ENCODE measurements at places on chromosomes 13 and 19.
A peak's percentile ranks its signal among the peaks of the same experiment; 100 is the strongest.

DNA sequence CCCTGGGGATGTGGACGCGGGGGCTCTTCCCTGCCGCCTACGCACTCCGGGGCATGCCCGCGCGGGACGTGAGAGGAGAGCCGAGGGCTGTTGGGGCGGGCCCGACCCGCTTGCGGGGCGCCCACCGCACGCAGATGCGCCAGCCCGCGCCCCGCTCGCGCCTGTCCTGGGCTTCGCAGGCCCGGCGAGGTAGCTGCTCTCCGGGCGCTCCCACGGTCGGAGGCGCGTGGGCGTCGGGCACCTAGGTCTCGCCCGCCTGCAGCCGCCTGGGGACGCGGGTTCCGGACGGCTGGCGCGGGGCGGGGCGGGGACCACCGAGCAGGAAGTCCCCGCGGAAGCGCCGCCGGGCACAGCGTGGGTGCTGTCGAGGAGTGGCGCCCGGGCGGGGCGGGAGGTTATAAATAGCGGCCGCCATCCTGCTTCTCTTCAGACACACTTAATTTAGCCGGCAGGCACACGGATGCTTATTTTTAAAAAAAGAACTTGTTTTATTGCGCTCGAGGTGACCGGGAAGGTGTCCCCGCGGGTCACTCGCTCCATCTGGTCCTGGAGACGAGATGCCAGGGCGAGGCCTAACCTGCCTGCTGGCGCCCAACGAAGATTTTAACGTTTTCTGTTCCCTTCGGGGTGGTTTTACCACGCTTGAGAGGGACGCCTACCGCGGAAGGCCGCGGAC, 561 bp upstream of the GJA3 start:
- no peak for DNase-seq

DNA sequence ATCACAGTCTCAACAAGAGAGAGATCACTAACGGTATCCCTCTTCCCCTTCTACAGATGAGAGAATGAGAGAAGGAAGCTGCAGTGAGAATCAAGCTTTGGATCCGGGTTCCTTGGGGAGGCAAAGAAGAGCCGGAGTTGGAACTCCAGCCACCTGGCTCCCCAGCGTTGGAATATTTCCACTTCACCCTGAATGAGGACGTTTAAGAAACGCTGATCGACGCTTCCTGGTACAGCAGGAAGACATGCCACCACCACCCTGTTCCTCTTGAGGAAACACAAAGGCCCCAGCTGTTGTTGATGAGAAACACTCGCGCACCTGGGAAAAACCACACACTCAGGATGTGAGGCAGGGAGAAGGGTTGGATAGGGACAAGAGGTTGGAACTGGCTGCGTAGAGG, 11.3 kb upstream of the CACNG8 start:
- DNase-seq: no peak

DNA sequence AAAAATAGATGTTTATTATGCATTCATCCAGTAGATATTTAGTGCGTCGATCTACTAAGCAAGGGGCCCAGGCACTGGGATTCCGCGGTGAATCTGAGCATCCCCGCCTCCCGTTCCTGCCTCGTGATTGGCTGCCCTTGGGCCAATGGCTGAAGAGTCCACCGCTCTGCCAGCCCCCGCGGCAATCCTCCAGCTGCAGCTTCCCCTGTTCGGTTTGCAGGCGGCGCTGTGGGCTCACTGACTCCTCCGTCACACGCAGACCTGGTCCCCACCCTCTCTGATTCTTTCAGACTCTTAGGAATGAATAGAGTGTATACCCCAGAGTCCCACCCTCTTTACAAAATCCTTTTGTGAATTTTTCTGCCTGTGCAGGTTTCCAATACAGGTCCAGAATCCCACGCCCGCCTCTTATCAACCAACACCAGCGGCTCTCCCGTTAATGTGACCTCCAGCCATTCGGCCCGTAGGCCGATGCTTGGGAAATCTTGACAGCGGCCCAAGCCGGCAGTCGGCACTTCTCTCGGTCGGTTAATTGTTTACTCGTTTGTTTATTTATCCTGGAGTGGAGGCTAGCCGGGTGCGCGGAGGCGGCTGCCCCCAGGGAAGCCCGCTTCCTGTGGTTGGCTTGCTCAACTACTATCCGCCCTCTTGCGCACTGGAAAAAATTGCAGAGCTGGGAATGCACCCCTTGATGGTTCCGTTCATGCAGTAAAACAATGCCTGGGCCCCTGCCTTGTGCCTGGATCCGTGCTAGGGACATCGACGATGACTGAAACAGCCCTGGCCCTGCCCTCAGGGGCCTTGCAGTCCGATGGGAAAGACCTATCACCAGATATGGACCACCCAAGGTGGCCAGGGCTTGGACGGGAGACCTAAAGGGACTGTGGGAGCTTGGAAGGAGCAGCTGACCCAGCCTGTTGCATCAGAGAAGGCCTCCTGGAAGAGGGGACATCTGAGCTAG, 4.5 kb upstream of the ARHGAP35 start:
- peak; percentile 89 for DNase-seq

DNA sequence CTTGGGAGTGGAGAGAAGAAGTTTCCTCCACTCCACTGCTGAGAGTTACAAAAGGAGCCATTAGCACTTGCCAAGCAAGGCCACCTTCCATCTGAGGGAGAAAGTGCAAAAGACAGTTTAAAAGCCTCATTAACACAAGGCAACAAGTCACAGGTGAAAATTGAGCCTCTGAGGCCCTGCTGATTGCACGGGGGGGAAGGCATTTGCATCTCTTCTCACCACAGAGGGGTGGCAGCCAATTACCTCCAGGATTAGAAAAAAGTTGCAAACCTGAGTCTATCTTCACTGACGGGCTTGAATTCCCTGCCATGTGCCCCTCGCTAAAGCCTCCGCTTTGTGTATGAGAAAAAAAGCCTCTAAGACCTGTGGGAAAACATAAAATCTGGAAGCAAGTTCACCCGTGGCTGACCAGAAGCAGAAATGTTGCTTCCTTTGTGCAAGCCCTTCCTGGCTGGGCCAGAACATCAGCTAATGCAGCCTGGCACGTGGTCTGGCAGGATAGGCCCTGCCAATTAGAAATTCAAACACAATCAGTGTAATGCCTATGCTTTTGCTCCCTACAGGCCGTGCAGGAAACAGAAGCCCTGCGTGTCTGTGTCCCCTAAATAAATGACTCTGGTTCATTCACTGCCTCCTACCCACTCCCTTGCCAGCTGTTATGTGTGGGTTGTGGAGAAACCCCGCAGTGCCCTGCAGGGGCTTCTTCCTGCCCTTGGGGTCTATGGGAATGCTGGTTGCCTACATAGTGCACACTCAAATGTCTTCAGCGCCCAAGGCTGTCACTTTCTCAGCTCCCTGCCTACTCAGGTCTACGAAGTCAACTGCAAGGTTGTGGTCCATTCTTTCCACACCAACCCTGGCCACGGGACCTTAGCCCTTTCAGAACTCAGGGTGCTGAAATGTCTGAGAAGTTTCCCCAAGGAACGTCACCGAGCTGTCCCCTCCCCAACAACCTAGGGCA, 150.2 kb downstream of the UQCRFS1 start:
- no peak for DNase-seq

DNA sequence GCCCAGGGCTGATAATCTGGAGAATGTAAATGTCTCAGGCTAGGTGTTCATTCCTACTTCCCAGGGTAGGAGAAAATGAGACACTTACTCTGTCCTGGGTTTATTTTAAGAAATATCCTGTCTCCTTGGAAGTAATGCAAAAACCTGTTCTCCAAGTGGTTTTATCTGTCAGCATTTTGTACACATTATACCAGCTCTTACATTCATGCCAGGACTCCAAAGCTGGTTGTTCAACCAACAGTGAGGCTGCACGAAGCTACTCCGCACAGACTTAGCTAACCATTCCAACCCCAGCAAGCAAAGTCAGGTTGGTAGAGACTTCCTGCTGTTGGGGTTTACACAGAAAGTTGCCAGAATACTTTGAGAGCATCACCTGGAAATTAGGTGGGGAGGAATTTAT, 55.6 kb downstream of the SLC7A1 start:
- DNase-seq: no peak

DNA sequence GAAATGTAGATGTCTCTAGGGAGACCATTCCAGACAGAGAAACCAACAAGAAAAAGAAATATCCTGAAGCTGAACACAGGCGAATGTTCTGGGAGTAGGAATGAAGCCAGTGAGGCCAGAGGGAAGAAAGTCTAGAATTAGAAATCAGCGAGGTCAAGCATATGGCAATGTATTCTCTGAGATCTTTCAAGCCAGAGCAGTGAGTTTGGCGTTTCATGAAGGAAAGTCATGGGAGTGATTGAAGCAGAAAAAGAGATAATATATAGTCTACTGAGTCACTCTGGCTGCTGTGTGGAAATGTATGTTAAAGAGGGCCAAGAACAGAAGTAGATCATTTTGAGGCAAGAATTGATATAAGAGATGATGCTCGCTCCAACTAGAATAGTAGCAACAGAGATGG, 576.0 kb downstream of the PCDH17 start:
- no peak for DNase-seq

GRCh38 chr13:27667946-27668345, 46.3 kb downstream of the POLR1D start:
- no peak for DNase-seq

Data from stimulated activated CD4-positive, alpha-beta T cell treated with anti-CD3 and anti-CD28 coated beads, Interleukin-12 subunit alpha, Interleukin-12 subunit beta, amount 100 ng/mL, for 24 hours (primary cell).